ENCODE measurements at places on chromosomes 3 and 15.

DNA sequence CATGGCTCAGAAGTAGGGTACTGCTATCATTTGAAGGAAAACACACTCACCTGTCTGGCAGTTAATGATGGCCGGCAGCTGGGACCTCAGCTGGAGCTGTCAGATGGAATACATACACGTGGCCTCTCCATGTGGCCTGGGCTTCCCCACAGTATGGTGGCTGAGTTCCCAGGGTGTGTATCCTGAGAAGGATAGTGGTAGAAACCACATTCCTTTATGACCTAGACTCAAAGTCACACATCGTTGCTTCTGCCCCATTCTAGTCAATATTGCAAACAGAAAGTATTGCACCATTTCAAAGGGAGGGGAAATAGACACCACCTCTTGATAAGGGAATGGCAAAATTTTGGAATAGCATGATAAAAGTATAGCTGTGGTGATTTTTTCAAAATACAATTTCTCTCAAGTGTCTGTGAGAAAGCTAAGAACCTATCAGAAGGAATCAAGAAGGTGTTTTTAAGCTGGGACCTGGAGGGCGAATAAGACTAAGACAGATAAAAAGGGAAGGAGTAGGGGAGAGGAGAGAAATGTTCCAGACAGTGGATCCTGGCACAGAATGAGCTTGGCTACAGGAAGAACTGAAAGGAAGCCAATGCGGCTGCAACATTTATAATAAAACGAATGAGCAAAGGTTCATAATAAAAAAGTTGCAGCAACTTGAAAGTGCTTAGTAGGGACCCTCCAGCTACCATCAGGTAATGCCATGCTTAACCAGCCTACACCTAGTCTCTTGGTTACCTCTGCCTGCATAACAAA lies 40.1 kb upstream of the GALNT15 start:
- no peak for DNase-seq

DNA sequence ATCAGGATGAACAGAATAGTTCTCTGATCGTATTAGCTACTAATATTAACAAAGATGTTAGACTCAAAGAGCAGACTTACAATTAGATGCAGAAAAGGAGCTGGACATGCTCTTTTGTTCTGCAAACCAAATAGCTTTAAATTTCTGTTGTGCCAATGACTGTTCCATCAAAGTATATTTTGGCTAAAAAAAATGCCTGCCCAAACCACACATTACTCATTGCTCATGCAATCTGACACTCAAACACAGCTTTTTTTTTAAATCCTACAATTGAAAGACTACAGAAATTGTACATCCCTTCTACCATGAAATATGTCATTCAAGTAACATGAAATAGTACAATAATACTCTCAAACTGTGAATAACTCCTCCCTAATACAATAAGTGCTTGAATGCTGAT lies 48.6 kb downstream of the SHOX2 start:
- DNase-seq = no peak

GRCh38 chr15:94576889-94577533 lies 345.6 kb downstream of the MCTP2 start:
- no peak for DNase-seq

DNA sequence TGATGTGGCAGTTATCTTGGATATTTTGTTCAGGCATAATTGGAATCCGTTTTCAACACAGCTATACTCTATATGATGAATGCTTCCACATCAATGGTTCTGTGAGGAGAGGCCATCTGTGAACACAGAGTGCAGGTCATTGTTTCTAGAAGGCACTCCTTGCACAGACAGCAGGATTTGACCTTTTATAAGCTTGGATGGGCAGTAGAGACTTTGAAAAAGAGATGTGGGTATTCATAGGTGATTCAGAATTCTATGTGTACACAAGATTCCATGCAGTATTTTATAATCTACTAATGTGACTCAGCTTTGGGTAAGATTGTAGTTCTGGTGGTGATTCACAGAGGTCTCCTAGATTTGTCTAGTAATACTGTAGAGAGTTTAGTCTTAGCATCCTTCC lies 12.5 kb downstream of the ARPP21 start:
- no peak for DNase-seq

GRCh38 chr15:56028430-56028829 lies 35.0 kb upstream of the NEDD4 start:
- no peak for DNase-seq

- DNase-seq = no peak
These were observed 5.9 kb downstream of the ATP8B4 start for GRCh38 chr15:50113187-50113505.

DNA sequence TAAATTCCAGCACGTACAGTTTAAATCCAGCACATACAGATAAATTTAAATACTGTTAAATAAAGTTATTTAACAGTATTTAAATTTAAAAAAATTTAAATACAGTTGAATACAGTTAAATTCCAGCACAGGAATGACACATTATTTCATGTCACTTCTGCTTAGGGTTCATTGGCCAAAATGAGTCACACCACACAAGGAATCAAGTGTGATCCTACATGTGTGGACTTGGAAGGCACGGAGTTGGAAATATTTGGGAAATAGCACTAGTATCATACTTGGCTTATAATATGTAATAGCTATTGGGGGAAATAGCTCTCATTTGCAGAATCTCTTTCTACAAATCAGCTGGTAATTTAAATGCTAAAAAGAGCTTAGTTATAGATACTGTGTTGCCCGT lies 10.6 kb downstream of the RAB7A start:
- no peak for DNase-seq

- no peak for DNase-seq
These were observed 1.4 kb downstream of the P2RY12 start for GRCh38 chr3:151383111-151383510.

- DNase-seq = no peak
These were observed 217.2 kb upstream of the CFAP20DC start for GRCh38 chr3:59267021-59267420.

- no peak for DNase-seq
These were observed 34.5 kb downstream of the ACAA1 start for GRCh38 chr3:38102444-38102814.

DNA sequence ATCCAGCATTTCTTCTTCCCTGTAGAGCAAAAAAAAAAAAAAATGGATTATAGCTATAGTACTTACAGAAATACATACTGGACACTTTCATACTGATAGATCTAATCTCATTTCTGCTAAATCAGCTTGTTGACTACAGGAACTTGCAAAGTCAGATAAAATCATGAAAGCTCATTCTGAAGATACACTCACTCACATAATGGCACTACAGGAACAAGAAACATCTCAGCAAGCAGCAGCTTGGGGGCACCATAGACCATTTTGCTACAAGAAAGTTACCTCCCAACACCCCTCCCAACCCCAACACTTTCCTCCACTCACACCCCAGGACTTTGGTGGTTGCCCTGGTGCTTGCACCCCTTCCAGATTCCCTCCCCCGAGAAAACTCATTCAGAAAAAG lies 4.6 kb downstream of the MYH15 start:
- no peak for DNase-seq

DNA sequence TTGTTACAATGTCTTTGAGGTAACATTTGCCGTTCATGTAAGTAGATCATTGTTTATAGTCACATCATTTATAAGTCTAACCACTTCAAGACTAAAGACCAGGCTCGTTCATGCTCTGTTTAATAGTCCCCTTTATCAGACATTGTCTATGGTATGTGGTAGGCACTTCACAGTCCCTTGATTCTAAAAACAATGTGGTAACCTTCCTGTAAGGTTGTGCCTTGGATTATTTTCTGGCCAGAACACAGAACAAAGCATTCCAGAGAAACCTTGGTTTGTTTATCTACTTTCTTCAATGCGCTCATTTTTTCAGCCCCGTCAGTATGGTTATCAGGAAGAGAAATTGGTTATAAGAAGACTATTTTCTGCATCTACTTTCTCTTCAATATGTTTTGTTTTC lies 16.3 kb upstream of the ST3GAL6 start:
- no peak for DNase-seq

DNA sequence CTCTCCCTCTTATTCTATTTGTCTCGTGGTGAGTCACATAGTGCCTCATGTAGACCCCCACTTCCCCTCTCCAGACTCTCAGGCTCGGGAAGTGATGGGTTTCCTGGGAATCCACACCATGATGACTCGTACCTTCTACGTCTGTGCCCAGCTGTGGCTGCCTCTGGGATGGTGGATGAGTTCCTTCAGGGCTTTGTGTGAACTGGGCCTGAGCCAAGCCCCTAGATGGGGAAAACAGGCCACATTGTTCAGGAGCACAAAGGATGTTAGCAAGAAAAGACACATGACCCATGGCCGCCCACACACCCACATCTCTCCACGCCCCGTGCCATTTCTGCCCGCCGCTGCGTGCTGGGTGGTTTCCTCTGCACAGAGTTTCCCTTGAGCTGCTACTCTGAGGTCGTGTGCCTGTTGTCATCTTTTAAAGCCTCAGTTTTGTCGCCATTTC lies 10.5 kb downstream of the ISG20 start:
- no peak for DNase-seq

DNA sequence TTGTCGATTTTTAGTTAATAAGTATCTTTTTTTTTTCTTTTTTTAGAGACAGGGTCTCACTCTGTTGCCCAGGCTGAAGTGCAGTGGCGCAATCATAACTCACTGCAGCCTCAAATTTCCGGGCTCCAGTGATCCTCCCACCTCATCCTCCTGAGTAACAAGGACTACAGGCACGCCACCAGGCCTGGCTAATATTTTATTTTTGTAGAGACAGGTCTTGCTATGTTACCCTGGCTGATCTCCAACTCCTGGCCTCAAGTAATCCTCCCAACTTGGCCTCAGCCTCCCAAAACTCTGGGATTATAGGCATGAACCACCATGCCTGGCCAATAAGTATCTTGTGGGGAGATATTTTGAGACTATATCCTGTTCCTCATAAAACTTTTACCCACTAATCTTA lies 29.4 kb upstream of the ARID3B start:
- DNase-seq = no peak

DNA sequence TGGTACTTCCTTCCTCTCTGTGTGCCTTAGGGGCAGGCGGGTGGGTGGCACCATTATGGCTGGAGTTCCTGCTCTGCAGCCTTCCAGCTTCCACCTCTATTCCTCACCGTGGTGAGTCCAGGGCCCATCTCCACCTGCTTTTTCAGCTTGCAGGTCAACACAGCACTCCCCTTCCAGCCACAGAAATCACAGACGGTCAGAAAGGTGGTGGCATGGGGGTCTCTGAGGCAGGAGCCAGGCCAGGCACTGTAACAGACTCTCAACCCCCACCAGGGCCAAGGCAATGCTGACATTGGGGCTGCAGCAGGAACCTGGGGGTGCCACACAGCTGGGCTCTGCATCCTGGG lies 16.6 kb downstream of the KLF15 start:
- no peak for DNase-seq

DNA sequence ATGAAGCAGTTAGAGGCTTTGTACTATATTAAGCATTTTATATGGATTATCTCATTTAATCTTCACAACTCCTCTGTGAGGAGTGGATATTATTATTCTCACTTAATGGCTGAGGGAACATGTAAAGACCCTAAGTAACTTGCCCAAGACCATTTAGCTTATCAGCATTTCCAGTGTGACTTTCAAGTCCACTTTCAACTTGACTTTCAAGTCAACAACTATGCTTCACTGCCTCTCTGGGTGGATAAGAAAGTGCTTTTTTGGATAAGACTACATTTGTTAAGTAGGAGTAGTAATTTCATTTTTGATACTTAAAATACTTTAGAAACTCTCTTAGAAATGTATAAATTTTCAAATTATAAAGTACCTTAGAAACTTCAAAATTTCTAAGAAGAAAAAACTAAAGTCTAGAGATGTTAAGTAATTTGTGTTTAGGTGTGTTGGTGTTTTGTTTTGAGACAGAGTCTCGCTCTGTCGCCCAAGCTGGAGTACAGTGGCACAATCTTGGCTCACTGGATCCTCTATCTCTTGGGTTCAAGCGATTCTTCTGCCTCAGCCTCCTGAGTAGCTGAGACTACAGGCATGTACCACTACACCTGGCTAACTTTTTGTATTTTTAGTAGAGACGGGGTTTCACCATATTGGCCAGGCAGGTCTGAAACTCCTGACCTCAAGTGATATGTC lies 71.8 kb downstream of the MINDY2 start:
- DNase-seq = no peak

GRCh38 chr3:186965141-186965879 lies 35.0 kb downstream of the ST6GAL1 start:
- DNase-seq = no peak

DNA sequence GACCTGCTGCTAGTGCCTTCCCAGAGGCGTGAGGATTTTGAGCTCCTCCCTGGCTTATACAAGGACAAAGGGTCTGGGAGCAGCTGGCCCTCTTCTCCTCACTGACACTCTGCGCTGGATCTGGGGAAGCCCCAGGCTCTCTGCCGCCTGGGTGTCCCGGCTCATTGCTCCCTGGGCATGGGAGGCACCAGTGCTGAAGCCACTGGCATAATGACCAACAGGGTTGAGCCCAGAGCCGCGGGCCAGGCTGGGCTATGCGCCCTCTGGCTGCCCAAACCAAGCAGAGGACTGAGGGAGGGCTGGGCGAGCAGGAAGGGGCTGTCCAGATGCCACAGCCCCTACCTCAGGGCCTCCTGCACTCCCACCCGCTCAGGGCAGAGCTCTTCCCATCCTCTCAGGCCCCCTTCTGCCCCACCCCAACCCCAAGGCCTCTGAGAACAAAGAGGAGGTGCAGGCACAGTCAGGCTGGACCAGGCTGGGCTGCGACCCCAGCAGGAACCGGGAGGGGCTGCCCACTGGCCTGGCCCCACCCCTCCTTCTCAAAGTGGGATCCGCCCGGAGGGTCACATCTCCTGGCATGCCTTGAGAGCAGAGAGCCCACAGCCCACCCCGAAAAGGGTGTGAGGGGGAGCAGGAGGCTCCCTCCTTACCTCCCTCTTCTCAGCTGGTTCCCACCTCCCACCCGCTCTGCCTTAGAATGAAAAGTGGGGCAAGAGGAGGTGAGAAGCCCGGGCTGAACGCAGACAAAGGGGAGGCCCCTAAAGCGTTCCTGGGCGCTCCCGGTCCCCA lies 1.6 kb downstream of the LINGO1 start:
- DNase-seq = no peak

DNA sequence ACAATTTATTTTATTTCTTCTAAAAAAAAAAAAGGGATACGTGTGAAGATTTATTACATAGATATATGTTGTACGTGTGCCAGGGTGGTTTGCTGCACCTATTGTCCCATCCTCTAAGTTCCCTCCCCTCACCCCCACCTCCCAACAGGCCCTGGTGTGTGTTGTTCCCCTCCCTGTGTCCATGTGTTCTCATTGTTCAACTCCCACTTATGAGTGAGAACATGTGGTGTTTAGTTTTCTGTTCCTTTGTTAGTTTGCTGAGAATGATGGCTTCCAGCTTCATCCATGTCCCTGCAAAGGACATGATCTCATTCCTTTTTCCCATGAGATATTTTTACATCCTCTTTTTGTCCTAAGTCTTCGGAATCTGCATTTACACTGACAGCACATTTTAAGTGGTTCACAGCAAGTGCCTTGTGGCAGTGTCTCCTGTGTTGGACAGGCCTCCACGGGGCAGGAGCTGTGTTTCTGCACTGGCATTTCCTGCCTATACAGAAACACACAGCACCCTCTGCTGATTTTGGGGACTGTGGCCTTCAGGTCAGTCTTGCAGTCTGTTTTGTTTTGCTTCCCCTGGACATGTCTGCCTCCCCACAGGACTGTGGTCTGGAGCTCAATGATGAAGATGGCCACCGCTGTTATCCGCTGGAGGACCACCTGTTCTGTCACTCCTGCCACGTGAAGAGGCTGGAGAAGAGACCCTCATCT lies 12.7 kb upstream of the SACM1L start:
- DNase-seq = no peak

Measured in NCI-H1417 treated with DMSO at 0.1 percent for 48 hours (cell line).